ENCODE measurements at places on chromosomes 13 and 19.
A peak's percentile ranks its signal among the peaks of the same experiment; 100 is the strongest.

DNA sequence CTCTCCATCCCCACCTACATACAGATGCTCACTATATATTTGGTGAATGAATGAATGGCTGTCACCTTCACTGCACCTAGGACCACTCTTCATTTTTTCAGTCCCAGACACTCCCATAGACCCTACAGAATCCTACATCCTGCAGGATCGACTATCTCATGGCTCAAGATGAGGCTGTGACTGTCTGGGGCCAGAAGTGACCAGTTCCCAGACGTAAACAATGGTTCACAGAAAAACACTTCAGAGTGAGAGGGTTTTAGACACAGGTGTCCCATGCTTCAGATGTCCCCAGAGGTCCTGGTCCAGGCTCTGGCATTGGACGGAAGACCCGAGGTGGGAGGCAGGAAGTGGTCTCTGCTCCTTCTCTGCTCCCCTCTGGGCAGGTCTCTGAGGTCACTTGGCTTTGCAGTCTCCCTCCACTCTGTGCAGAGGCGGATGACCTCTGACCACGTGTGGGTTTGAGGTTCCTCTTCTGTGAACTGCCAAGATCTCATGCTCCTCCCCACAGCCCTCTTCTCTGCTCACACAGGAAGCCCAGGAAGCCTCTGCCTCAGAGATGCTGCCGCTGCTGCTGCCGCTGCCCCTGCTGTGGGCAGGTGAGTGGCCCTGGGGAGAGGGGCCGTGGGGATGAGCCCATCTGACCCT is 24.9 kb downstream of the SIGLEC7 start:
- DNase-seq: peak; percentile 17

DNA sequence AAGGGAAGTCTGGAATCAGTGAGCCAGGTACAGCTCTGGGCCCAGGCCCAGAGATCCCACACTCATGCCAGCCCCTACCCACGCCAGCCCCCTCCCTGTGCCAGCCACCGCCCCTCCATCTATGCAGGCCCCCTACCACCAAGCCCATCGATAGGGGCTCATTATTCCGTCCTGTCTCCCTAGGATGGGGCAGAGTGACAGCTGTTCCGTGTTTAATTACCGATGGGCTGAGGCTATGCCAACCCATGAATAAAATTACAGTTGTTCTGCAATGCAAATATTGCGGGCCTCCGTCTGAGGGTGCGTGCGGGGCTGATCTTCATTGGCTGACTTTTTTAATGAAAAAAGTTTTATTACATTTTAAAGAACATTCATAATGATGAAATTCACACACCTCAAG is 35.6 kb upstream of the PEPD start:
- DNase-seq: no peak

GRCh38 chr19:15282311-15282705 is 50.0 kb downstream of the BRD4 start:
- DNase-seq: no peak

- peak; percentile 19 for DNase-seq
Observed at GRCh38 chr13:79194272-79194671, 211.8 kb downstream of the RBM26 start.

DNA sequence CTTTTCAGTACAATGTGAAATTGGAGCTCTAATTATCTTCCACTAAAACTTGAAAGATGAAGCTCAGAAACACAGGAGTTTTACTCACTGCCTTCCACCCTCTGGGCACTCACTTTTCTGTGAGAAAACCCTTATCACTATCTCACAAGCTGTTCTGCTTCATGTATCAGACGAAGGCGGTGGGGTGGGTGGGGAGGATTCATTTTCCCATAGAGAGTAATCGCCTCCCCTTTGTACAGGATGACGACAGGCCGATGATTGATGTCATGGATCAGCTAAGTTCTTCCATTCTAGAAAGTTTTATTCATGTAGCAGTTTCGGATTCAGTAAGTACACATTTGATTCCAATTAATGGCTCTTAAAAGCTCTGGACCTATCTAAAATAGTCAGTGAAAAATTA is 139.9 kb downstream of the ZAR1L start:
- DNase-seq: no peak

GRCh38 chr13:97125810-97126738 is 96.1 kb upstream of the MBNL2 start:
- no peak for DNase-seq

- DNase-seq: peak; percentile 88
Observed at GRCh38 chr19:45478454-45479238, 10.8 kb downstream of the FOSB start.

DNA sequence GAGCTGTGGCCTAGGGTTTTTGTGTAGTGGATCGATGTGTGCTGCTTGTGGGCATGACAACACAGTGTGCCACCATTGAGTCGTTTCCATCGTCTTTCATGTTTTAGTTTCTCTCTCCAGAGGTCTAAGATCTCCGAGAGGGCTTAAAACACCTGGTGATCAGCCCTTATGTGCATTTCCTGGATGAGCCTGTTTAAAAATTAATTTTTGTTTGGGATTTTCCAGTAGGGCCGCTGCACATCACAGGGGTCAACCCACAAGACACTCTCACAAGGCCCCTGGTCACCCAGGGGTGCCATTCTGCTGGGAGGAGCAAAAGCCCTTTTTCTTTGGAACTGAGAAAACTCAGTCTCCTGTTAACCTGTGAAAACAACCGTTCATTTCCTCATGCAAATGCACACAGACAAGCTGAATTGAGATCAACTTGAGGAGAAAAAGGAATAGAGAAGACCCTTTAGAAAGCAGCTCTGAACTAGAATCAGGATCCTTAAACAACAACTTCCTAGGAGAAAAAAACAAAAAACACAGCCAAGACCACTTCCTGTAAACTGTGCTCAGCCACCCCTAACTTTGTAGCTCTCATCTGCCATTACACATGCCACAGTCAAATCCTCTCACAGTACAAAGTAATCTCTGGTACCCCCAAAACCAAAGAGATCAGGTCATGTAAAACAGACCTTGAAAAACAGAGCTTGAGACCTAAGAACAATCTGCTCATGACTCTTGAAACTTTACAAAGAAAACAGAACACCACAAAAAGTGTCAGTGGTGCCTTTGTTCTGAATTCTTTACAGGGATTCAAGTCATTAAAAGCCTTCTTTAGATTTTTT is 8.3 kb upstream of the MTRF1 start:
- DNase-seq: no peak

DNA sequence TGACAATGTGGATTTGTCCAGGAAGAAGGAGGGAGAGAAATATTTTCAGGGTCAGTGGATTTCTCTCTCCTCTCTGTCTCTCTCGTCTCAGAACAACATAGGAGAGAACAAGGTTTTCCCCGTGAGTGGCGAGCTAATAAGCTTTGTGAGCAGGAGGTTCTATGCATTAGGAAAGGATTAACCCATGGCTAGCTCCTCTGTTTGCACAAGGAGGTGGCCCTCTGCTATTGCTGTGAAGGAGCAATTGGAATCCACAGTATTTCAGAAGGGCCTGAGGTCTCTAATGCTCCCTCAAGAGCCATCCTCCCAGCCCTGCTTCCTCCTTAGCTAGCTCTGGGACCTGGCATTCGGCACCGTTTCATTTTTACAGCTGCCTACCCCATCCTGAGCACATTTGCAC is 288.9 kb upstream of the MAB21L1 start:
- no peak for DNase-seq

GRCh38 chr19:18284712-18285360 is 3.4 kb upstream of the JUND start:
- DNase-seq: no peak

DNA sequence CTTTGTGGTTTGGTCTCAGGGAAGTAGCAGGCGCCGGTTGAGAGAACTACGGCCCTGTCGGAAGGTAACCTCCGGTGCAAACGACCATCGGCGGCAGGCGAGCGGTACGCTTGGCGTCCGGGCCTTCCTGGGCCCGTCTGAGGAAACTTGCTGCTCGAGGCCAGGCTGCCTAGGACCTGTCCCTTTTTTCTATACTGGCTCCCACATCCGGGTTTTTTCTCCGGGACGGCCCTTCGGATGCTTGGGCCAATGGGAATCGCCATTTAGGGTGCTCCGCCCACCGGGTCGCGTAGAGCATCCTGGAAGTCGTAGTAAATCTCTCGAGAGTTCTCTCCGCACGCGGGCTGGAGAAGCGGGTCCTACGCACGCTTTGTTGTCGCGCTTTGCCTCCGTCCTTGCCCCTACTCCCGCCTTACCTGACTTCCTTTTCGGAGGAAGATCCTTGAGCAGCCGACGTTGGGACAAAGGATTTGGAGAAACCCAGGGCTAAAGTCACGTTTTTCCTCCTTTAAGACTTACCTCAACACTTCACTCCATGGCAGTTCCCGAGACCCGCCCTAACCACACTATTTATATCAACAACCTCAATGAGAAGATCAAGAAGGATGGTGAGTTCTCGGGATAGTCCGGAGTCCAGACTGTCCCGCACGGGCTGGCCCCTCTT is at the start of gene SNRPA:
TSS of gene SNRPA (plus strand) at position 330 of the 664 bp plus-strand sequence. CDS start at position 536, 206 bp downstream.
- peak; percentile 95 for DNase-seq

- no peak for DNase-seq
Observed at GRCh38 chr13:73810647-73811046, 323.6 kb downstream of the KLF12 start.

GRCh38 chr19:41462497-41462896 is 19.5 kb downstream of the ERICH4 start:
- no peak for DNase-seq

- no peak for DNase-seq
Observed at GRCh38 chr13:53050151-53050550, 21.5 kb downstream of the OLFM4 start.

DNA sequence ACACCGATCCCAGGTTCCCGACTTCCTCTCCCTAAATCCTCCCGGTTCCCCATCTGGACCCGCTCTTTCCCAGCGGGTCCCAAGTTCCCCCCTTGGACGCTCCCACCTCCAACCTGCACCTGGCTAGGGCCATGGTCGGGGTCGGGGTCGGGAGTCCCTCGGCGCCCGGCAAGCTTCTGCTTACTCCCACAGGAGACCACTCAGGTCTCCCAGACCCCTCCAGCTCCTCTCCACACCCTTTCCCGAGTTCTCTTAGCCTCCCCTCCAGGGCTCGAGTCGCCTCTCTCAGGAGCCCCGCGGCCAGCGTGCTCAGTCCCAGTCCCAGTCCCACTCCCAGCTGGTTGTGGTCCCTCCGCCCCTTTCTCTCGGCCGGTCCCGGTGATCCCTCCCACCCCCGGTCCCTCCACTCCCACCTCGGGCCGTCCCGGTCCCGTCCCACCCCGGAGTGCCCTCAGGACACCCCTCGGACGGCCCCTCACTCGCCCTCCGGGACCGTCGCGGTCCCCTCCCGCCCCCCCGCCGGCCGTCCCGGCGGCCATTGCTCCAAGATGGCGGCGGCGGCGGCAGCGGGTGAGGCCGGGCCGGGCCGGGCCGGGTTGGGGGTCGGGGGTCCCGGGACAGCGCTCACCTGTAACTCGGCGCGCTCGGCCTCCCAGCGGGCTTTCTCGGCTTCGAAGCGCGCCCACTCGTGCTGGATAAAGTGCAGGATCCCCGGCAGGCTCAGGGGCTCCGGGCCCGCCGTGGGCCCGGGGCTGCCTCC is at the start of gene FKRP:
TSS of gene FKRP (plus strand) at position 537 of the 760 bp plus-strand sequence. CDS start 9,394 bp downstream, outside the sequence.
- no peak for DNase-seq

- DNase-seq: no peak
Observed at GRCh38 chr13:22505489-22505888, 675.3 kb upstream of the SGCG start.

DNA sequence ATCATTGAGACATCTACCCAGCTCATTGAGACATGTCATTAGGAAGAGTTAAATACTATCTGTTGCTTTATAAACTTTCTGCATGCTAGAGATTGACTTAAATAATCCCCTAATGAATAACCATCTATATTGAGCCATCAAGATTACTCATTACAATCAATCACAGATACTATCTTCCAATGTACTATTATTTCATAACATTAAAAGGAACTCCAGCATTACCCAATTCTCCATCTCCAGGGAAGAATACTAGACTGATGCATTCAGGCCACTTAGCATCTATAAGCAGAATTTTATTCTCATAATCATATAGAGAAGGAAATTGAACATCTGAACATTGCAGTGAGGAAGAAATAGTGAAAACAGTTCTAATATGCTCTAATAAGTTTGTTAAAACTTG is 8.0 kb downstream of the EPSTI1 start:
- DNase-seq: no peak

- no peak for DNase-seq
Observed at GRCh38 chr13:93690139-93690538, 463.5 kb downstream of the GPC6 start.

- DNase-seq: no peak
Observed at GRCh38 chr19:23415034-23415433, 19.8 kb upstream of the ZNF91 start.

- no peak for DNase-seq
Observed at GRCh38 chr13:79225487-79226232, 180.4 kb downstream of the RBM26 start.

DNA sequence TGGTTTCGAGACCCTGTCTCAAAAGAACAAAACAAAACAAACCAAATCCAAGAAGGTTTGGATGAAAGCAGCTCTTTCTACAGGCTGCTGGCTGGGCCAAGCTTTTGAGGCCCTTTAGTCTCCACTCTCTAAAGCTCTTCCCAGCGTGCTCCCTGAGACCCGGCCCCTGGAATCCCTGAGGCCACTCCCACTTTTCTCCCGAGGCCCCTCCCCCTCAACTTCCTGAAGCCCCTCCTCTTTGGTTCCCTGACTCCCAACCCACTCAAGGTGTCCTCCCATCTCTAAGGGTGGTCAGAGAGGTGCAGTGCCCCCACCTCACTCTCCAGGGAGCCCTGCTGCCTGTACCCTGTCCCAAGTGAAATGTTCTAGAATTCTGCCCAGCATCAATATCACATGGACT is 10.6 kb downstream of the ERICH6B start:
- DNase-seq: no peak

- no peak for DNase-seq
Observed at GRCh38 chr19:2574971-2575630, 99.2 kb downstream of the GADD45B start.

DNA sequence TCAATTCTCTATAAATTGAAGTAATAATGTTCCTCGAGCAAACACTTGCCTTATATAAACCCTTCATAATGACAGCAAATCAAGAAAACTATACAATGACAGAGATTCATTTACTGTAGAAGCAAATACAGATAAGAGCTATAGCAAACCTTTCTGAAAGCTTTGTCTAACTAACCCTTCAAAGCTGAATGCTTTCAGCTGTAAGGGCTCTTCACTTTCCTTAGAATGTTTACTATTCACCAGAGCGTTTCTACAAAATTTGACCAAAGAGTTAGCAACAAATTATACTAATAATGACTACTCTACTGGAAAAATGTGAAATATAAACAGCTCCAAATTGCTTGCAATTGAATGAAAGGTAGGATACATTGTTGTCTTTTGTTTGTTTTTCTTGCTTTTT is 218.1 kb downstream of the SLITRK5 start:
- DNase-seq: no peak

- no peak for DNase-seq
Observed at GRCh38 chr19:43527860-43528622, 1.0 kb upstream of the ETHE1 start.

Data from activated CD8-positive, alpha-beta memory T cell treated with anti-CD3 and anti-CD28 coated beads for 4 hours (primary cell).